Stimulated activated CD8-positive, alpha-beta memory T cell treated with anti-CD3 and anti-CD28 coated beads, Interleukin-15, amount 100 ng/mL, for 24 hours (primary cell): ENCODE measurements at places on chromosomes 16 and 17.

DNA sequence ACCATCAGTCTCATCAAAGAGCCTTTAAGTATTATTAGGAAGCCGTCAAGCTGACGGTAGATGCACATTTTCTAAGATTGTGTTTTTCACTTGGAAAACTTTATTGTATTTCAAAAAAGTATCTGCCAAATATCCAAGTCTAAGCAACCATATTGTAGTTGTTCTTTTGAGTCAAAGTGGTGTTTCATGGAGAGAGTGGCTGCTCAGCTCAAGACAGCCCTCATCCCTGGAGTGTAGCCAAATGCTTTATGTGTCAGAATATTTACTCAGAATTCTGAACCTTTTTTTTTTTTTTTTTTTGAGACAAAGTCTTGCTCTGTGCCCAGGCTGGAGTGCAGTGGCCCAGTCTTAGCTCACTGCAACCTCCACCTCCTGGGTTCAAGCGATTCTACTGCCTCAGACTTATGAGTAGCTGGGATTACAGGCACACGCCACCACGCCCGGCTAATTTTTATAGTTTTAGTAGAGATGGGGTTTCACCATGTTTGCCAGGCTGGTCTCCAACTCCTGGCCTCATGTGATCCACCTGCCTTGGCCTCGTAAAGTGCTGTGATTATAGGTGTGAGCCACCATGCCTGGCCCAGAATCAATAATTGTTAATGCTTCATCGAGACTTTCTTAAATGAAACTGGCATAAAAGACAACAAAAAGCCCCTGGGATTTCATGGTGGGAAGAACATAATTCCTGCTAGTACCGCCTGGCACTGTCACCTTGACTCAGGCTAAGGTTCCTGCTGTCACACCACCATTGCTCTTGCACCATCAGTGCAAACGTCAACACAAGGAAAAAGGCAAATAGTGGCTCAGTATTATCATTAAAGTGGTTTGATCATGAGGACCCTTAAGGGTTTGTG, 45.5 kb downstream of the PRKCA start:
- DNase-seq: no peak

DNA sequence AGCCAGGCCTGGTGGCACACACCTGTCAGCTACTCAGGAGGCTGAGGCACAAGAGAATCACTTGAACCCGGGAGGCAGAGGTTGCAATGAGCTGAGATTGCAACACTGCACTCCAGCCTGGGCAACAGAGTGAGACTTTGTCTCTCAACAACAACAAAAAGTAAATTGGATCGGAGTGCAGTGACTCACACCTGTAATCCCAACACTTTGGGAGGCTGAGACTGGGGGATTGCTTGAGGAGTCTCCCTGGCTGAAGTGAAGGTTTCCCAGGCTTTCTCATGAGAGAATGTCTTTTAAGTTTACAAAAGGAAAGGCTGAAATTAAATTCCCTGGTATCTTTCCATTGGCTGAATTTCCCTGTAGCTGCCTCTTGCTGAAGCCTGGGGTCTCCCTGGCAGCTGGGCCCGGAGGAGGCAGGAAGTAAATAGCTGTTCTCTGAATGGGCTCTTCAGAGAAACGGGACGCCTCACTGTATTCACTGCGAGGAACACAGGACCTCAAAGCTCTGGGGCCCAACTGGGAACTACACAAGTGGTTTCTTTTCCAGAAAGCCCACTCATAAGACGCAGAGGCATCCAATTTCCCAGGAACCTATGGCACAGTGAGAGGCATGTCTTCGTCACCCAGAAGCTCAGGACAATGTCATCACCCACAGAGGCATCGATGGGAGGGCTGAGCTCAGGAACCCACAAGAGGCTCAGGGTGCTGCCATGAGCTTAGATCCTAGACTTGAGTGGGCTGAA, 77.4 kb upstream of the SMURF2 start:
- no peak for DNase-seq

DNA sequence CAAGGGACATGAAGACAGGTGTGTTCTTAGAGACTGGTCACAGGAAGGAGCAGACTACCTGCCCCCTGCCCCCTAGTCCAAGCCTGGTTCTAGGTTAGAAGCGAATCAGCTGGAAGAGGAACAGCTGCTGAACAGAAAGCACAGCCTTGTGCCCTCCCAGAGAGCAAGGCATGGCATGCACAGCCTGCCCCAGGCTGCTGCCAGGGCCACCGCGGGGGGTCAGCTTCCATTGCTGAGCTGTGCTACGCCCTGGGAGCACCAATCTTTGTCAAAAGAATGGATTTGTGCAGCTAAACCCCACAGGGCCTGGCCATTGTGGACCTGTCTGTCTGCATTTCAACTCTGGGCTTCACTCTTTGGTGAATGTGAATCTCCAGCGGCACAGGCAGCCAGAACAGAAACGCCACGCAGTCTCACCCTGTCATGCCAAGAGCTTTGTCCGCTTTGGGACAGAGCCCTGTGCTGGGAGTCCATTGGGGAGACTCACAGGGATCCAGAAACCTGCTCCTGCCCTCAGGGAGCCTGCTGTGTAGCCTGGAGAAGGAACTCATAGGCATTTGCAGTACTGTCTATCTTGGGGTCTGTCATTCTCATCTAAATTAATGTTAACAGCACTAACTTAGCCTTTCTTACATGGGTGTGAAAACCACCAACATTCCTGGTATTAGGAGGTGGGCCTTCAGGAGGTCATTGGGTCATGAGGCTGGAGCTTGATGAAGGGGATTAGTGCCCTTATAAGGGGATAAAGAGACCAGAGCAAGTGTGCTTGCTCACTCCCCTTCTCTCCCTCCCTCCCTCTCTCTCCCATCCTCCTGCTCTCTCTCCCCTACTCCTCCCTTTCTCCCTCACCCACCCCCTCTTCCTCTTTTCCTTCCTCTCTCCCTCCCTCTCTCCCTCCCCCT, 25.6 kb upstream of the CDRT4 start:
- DNase-seq: no peak

DNA sequence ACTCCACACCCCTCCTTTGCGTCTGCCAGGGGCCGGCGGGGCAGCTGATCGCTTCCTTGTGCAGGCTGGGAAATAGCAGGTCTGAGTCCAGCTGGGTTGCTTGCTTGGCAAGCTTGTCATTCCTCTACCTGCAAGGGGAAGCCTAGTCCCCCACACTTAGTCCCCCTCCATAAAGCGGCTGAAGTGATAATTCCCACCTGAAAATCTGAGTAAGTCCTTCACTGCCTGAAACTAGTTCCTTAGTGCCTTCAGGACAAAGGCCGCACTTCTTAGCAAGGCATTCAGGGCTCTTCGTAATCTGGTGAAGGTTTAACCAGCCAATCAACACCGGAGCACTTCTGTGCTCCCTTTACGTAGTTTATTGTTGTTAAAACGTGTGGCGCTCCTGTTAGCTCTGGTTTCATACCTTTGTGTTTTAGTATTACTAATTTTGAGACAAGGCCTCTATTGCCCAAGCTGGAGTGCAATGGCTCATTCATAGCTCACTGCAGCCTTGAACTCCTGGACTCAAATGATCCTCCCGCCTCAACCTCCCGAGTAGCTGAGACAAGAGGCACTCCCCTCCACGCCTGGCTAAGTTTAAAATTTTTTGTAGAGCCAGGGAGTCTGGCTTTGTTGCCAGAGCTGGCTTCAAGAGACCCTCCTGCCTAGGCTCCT, 817 bp downstream of the PSKH1 start:
- DNase-seq: no peak

DNA sequence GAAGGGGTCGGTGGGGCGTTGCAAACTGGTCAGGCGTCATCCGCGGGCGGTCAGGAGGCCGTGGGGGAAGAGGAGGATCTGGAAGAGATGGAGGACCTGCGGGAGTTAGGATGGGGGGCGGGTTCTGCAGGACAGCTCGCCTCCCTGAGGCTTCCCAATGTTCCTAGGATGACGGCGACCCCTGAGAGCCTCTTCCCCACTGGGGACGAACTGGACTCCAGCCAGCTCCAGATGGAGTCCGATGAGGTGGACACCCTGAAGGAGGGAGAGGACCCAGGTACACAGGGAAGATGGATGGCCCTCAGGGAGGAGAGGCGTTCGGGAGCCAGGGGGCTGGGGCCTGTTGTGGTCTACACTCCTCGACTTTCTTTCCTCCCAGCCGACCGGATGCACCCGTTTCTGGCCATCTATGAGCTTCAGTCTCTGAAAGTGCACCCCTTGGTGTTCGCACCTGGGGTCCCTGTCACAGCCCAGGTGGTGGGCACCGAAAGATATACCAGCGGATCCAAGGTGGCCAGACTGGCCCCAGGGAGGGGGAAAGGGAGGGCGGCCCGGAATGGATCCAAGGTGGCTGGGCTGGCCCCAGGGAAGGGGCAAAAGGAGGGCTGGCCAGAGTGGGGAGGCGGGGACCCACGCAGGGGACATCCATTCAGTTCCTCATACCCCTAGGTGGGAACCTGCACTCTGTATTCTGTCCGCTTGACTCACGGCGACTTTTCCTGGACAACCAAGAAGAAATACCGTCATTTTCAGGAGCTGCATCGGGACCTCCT, 839 bp downstream of the PLD2 start:
- DNase-seq: no peak

GRCh38 chr17:57368637-57369336, 112.5 kb downstream of the MSI2 start:
- DNase-seq: no peak

DNA sequence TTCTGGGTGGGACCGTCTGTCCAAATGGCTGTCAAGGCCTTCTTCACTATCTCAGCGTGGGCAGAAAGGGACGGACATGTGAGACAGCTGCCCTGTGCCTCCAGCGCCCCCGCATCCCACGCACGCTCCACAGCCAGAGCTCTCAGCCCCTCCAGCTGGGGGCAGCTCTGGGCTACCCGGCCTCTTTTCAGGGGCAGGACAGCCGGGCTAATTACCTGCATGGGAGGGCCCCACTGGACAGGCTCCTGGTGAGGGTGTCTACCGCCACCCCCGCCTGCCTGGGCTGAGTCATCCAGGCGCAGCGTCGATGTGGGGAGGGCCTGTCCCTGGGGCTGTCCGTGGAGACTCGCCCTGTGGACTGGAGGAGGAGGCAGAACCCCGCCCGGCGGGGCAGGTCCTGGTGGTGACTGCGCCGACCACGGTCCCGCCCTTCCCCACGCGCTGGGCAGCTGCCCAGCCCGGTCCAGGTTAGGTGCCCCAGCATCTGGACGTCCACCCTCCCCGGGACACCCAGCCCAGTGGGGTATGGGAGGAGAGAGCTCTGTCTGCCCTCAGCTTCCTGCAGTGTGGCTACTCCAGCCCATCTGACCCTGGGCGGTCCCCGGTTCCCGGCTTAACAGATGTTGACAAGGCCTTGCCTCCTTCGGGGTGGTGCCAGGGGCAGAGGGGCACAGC, 5.9 kb upstream of the METRNL start:
- no peak for DNase-seq

GRCh38 chr17:40317880-40318829, 9.2 kb downstream of the RARA start:
- DNase-seq: peak; percentile 68

DNA sequence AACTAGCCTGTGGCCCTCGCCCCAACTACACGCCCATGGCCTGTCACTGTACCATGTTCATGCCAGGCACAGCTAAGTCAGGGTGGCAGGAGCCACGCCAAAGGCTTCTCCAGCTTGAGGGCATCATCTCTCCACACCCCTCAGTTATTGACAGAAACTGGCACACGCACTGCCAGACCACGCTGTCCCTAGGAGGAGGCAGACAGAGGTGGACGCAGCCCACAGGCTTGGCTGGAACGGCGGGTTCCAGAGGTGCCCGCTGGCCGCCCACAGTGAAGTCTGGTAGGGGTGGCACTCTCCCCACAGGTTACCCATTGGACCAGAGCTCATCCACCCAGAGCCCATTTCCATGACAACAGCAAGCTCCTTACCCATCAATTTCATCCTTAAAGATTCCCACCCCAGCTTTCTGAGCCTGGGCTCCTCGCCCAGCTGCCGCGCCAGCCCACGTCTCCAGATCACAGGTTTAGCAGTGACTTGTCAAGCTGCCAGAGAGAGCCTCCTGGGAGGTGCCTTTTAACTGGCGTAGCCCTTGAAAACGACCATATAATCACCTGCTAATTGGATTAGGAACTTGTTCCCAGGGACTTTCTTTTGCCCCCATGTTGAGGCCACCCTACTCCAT, 27.9 kb downstream of the RPRML start:
- DNase-seq: no peak

DNA sequence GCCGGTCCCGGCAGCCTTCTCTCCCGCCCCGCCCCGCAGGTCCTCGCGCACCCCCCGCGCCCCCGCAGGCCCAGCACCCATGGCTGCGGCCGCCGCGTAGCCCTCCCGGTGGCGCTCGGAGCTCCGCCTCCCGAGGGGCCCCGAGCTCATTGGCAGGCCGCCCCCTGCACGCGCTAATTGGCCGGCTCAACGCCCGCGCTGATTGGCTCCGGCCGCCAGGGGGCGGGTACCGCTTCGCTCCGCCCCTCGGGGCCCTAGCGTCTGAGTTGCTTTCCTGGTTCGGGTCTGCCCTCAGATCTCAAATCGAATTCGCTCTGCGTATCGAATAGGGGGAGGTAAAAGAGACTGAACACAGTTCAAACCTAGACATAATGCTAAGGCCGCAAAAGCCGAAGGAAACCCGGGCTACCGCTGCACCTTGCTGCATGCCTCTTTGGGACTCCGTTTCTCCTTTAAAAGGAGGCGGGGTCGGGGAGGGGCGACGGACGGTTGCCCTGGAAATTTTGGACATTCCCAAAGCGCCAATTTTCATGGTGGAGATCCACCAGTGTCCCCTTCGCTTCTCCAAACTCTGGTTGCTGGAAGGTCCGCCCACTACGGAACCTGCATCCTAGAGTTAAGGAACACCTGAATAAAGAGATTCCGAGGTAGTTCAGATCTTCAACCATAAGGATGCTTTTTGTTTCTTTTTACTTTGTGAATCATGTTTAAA, at the start of gene DEXI:
TSS of gene DEXI (minus strand) at position 117 of the 712 bp plus-strand sequence. CDS start 463 bp downstream, outside the sequence.
- peak; percentile 89 for DNase-seq

DNA sequence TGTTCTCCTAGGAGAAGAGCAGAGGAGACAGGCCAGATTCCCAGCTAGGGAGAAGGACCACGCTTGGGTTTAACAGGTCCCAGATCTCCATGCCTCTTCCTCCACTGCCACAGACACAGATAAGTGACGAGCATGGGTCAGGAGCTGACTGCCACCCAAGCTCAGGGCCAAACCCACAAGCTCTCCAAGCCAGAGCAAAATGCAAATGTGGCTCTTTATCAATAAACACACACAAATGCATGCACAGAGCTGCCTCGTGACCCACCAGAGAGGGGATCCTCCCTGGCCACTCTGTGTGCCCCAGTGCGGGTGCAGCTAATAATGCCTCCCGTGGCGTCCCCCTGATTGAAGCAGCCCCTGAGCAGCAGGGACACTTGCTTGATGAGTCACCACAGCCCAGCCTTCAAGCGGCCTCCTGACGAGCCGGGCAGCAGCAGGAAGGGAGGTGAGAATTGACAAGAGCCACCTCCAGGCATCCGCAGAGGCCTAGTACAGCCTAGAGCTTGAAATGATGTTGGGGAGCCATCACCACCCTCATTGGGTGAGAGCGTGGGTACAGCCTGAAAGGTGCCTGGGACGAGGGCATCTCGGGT, 143.9 kb downstream of the CCDC182 start:
- DNase-seq: no peak
